ENCODE measurements at places on chromosomes 12 and 14.
A peak's percentile ranks its signal among the peaks of the same experiment; 100 is the strongest.

GRCh38 chr12:102483466-102483865 lies 3.1 kb upstream of the IGF1 start:
- no peak for DNase-seq

GRCh38 chr12:79522257-79522988 lies 168.3 kb downstream of the PAWR start:
- DNase-seq = no peak

- no peak for DNase-seq
Observed at GRCh38 chr12:53049571-53050318, at the start of gene TNS2. Gene TNS2 (plus strand): TSS chr12:53050065. CDS start chr12:53050186, 121 bp downstream.

GRCh38 chr14:68785534-68786490 lies 7.1 kb downstream of the ZFP36L1 start:
- DNase-seq = no peak

DNA sequence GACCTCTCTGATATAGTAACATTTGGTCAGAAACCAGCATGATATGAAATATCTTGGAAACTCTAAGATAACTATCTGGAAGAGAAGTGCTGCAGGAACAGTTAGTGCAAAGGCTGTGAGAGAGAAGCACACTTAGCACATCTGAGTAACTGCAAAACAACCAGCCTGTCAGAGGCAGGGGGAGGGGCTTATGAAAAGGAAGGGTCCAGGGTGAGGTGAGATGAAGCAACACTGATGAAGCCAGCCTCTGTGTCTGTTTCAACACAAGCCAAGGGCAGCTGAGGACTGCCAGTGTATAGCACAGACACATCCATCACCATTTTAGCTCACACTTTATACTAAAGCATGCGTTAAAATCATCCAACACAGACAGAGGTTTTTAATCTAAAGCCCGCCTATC lies 37.4 kb upstream of the OVCH1 start:
- no peak for DNase-seq

GRCh38 chr14:56821805-56822610 lies 11.7 kb upstream of the OTX2 start:
- no peak for DNase-seq

DNA sequence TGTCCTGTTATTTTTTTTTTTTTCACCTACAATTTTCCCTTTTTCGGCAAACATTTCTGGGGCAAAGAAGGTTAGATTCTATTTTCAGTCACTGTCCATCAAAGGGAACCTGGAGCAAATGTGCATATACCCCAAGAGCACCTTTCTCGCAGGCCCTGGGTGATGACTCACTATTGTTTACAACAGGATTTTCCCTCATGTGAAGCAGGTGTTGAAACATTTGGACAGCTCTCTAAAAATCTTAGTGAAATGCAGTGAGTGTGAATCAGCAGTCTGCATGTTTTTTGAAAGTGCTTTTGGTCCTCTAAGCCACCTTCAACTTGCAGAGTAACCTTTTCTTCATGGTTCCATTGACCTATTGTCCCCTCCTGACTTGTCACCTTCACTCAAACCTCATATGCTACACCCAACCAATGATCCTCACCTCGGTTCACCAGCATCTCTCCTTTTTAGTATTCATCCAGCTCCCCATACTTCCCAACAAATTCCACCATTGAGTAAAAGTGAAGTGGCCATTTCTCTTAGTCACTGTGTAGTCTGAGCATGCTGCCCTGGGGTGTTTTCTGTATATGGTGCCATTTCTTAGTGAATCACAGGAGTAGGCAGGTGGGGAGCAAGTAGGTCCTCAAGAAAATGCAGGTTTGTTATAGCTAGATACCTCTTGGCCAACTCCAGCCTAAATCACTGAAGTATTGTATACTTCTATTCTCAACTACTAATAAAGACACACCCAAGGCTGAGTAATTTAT lies 260.2 kb downstream of the BMP4 start:
- DNase-seq = no peak

DNA sequence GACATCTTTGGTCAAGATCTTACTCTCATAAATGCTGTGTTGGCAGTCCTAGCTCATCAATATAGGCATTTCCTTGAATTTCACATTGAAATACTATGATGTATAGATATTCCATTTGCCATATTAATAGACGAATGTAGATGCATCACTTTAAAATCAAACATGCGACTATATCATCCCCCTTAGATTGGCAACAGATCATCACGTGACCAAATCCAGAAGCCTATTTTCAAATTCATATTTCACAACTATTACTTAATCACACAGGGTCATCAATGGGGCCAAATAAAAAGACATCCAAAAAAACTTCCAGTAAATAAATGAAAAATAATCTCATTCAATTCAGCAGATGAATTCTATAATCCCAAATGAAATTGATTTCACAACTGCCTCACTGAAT lies 15.3 kb downstream of the LMO3 start:
- no peak for DNase-seq

- no peak for DNase-seq
Observed at GRCh38 chr12:28459481-28459880, 269.2 kb downstream of the CCDC91 start.

DNA sequence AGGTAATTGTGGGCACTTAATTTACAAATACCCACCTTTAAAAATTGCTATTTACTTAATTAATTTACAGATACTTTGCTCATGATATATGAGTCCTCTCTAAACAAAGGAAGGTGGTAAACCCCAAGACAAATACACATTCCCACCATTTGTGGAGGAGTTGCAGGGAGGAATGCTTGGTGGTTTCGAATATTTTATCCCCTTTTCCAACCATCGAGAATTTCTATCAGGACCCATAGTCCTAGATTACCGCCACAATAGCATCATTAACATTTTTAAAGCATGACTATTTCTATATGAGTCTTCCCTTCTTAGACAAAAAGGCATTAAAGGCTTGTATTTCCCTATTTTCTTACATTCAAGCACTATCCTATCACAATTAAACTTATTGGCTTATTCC lies 34.2 kb upstream of the PLEKHA5 start:
- no peak for DNase-seq

DNA sequence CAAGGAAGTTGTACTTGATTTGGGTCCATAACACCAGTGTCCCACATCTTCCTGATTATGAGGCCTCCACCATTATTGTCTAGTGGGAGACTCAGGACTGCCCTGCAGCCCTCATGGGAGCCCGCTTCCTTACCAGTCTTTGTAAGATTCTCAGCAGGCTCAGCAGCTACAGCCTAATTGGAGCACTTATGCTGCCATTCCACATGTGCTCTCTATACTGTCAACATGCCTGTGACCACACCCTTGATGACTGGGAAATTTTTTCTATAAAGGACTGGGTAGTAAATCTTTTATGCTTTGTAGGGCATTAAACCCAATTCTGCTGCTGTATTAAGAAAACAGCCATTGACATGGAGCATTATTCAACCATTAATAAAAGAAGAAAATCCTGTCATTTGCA lies 145.5 kb upstream of the IGF1 start:
- no peak for DNase-seq

- no peak for DNase-seq
Observed at GRCh38 chr14:98770151-98770550, 501.8 kb downstream of the BCL11B start.

- no peak for DNase-seq
Observed at GRCh38 chr14:49865431-49865859, 12.9 kb upstream of the NEMF start.

- DNase-seq = no peak
Observed at GRCh38 chr14:77970646-77971045, 170.7 kb downstream of the ADCK1 start.

DNA sequence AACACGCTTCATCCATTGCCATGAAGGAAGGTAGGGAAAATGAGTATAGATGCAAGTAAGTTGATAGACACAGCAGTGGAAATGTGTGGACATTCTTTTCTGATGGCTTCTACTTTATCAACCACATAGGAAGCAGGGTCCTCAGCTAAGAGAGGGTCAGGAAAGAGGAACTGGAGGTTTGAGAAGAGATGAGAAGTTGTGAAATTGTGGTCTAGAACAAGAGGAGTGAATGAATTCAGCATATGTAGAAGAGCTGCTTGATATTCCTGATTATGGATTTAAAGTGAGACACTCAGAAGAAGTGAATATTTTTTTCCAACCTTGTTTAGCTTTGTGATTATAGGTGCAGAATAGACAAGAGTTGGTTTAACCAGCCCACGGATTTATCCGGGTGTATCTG lies 128.5 kb downstream of the SLC15A5 start:
- no peak for DNase-seq

GRCh38 chr14:88547386-88547780 lies 7.4 kb downstream of the PTPN21 start:
- DNase-seq = no peak

- no peak for DNase-seq
Observed at GRCh38 chr12:42732908-42733411, 143.4 kb upstream of the PRICKLE1 start.

GRCh38 chr14:25868521-25869314 lies 729.1 kb downstream of the NOVA1 start:
- DNase-seq = no peak

DNA sequence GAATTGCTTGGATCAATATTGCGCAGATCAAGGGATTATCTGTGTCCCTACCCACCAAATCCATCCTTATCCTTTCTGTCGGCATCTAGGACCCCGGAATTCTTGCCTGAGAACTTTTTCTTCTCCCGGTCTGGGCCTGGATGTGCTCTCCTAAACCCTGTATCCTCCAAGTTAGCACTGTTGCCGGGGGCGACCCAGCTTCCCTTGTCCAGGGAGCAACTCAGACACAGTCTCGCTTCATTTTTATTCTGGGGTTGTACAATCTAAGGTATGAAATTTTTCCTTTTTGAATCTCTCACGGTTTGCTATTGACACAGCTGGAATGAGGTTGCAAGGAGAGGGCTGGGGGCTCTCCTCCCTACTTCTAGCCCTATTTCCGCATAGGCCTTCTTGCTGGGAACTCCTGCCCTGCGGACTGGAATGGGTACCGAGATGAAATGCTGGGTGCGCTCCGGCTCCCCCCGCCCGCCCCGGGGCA lies 403 bp upstream of the PNP start:
- no peak for DNase-seq

DNA sequence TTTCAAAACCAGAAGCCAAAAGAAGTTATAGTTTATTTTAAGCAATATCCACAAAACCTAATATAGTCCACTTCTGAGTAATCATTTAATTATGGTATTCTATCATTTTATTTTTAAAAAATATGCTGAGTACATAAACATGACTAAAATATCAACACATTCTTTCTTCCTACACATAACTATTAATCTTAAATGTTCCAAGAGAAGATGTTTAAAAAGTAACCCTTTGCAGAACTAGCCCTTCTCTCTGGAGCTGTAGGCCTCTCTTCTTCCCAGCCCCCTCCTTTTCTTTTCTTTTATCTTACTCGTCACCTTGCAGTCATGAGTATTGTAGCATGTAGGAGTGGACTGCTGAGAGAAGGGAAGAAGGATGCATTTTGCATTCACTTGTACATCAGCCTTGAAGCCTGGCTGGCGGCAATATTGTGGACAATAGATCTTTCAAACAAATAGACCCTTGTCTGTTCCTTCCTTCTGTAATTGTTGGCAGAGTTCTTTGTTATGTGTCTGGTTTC lies 941.9 kb downstream of the NRXN3 start:
- DNase-seq = no peak

- no peak for DNase-seq
Observed at GRCh38 chr12:50058743-50059312, 1.4 kb downstream of the ASIC1 start.

- DNase-seq = no peak
Observed at GRCh38 chr14:76546426-76547221, 170.7 kb downstream of the ESRRB start.

GRCh38 chr12:27009881-27010301 lies 4.3 kb downstream of the TM7SF3 start:
- no peak for DNase-seq

- no peak for DNase-seq
Observed at GRCh38 chr12:11778713-11779685, 129.5 kb downstream of the ETV6 start.

- no peak for DNase-seq
Observed at GRCh38 chr14:63267171-63267570, 51.6 kb downstream of the GPHB5 start.

- DNase-seq = no peak
Observed at GRCh38 chr14:19920021-19920657, at the start of gene OR4K5. Gene OR4K5 (plus strand): TSS chr14:19920607. CDS start chr14:19920607, 0 bp downstream.

DNA sequence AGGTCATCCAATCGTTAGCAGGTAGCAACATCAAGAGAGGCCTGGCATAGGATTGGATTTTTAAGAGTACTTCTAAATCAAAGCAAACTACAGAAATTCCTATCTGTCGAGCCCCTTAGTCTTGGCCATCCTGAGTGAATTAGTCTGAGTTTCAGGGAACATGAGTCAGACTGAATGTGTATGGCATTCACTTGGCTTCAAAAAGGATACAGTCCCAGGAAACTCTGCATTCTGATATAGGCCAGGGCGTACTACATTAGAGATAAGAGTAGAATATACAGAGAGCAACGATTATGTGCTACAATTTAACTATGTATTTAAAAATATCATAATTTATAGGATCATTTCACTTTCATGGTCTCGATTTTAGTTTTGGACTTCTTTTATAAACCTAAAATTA lies 242.2 kb downstream of the SOX5 start:
- DNase-seq = no peak

GRCh38 chr14:65847075-65847847 lies 434.7 kb downstream of the FUT8 start:
- DNase-seq = no peak

DNA sequence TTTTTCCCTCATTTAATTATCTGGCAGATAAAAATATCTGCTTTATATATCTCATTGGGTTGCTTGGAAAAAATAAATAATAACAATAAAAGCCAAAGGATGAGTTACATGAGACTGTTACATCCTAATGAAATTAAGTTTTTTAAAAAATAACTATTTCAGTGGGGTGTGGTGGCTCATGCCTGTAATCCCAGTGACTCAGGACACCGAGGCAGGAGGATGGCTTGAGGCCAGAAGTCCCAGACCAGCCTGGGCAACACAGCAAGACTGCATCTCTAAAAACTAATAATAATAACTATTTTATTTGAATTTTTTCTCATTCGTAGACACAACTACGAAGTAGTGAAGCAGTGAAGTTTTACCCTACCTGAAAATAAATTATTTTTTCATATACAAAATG lies 103.3 kb downstream of the BCAT1 start:
- DNase-seq = no peak

GRCh38 chr14:103910262-103910935 lies 17.9 kb upstream of the TDRD9 start:
- DNase-seq = peak; percentile 3

DNA sequence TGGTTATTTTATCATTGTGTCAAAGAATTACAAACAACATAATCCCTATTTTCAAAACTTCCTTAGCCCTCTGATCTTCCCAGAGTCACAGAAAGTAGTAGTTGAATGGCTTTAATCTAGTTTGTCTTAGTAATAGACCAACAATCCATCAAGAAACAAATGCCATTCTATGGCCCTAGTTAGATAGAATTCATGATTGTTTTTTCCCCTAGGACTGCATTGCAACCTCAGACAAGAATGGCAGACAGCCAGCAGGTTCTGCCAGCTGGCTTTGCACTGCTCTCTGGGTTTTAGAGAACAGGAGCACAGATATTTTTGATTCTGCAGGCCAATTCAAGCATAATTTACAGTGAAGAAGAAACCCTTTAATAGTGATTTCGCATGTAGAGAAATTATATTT lies 33.8 kb downstream of the SYT1 start:
- no peak for DNase-seq

Data from AG04449 (cell line).